ENCODE measurements at places on chromosomes 5 and 9. TPM values are rescaled to one million over a fixed set of nuclear protein-coding genes. Genes with fewer than 3 reads are reported as not detected.
A peak's percentile ranks its signal among the peaks of the same experiment; 100 is the strongest.

ADAMTS12 gene
- total RNA-seq: 1.7 TPM

DNA sequence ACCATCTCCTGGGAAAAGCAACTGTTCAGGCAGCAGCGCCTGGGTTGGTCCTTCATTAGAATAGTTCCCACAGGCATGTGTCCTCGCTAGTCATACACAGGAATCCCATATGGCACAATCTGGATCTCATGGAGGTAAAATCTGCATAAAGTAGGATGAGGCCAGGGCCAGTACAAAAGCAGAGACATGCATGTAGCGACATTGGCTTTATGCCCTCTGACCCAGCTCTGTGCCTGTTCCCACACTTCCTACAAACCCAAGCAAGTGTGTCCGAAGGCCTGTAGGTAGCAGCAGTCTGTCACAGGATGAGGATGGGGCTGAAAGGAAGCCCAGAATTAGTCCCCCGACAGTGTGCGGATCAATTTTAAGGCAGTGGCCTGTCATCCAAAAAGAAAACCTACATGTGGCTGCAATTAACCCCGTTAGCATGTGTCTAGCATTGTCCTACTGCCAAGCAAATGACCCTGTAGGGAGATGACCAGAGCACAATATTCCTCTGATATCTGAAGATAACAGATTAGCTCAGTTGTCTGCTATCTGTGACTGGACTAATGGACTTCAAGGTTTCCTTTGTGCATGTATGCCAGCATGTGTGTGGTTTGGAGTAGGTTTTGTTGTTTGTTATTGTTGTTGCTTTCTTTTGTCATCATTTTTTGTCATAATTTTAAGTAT lies 178.8 kb downstream of the TMEM161B start:
- H3K4me1 ChIP-seq: no peaks in the 10 kb centered on the region
- H3K27me3 ChIP-seq: no peaks in the 10 kb centered on the region
- H3K27ac ChIP-seq: no peak overlapping the region
- DNase-seq: no peak
- H3K36me3 ChIP-seq: no peaks in the 10 kb centered on the region

DNA sequence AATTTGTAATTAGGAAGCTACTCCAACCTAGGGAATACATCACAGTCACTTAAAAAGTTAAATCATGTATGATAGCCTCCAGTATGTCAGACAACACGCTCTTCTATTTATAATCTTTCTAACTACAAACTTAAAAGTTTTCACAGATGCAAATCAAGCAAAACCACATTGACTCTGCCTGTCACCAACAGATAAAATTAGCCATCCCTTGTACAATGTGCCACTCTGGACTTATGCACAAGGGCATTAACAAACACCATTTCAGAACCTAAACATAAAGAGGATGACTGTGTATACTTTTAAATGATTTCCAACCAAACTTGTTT lies 14.7 kb downstream of the ERP44 start:
- no peaks in the 10 kb centered on the region for H3K36me3 ChIP-seq
- no peak for DNase-seq
- H3K4me1 ChIP-seq: no peaks in the 10 kb centered on the region

ZDHHC11 gene
- 16.2 TPM for total RNA-seq

SPINK6 gene
- total RNA-seq: not detected

DNA sequence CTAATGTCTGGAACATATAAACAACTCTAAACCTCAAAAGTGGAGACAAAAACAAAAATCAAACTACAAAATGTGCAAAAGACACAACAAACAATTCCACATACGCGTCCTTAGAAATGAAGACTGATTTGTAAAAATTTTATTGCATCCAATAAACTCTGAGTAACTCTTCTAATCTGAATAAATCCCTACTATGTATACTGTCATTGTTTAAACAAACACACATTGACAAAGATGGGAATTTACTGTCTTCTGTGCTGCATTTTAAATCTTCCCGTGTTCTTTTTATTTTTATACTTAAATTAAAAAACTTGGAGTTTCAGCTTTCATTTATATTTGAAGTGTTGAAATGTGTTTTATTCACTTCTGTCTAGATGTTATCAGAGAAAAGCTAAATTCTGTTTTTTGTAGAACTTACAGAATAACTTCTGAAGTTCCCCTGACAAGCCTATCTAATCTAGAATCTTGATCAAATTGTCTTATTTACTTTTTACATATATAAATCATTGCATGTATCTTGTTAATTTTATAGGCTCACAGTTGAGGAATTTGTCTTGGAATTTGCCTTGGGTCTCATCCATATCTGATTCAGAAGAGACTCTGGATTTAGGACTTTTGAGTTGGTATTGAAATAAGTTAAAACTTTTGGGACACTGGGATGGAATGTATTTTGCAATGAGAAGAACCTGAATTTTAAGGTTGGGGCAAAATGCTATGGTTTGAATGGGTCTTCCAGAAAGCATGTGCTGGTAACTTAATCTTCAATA lies 2064.4 kb upstream of the C9orf72 start:
- no peaks in the 10 kb centered on the region for H3K4me1 ChIP-seq
- DNase-seq: no peak
- no peaks in the 10 kb centered on the region for H3K36me3 ChIP-seq
- H3K27ac ChIP-seq: no peak overlapping the region

GRCh38 chr5:171387970-171388815 lies 544 bp downstream of the NPM1 start:
- peak overlapping the region; percentile 97 for H3K4me3 ChIP-seq
- peaks cover 30% of the 10 kb centered on the region for H3K36me3 ChIP-seq
- DNase-seq: peak; percentile 72
- no peaks in the 10 kb centered on the region for H3K27me3 ChIP-seq
